ENCODE measurements at places on chromosomes 2 and 18. TPM values are rescaled to one million over a fixed set of nuclear protein-coding genes. Genes with fewer than 3 reads are reported as not detected.

The TBR1 gene
- 0.02 TPM for total RNA-seq

The LYG2 gene
- not detected for total RNA-seq

The B3GNT7 gene
- 23.7 TPM for total RNA-seq

The MBD2 gene
- 146 TPM for total RNA-seq

The CNRIP1 gene
- total RNA-seq, result not detected

The DAPL1 gene
- total RNA-seq, result not detected

The EVX2 gene
- not detected for total RNA-seq

The SCYGR4 gene
- total RNA-seq, result not detected

The EFR3B gene
- total RNA-seq, result 0.07 TPM

The MLPH gene
- total RNA-seq, result not detected

The POMC gene
- total RNA-seq, result 3.2 TPM

The SNED1 gene
- total RNA-seq, result 44.7 TPM

The RNF125 gene
- 3.1 TPM for total RNA-seq

The INHBB gene
- not detected for total RNA-seq

The GATA6 gene
- total RNA-seq, result not detected

GRCh38 chr2:220660277-220661145, 911.6 kb downstream of the EPHA4 start:
- DNase-seq, result no peak

- no peak for DNase-seq
Observed at GRCh38 chr2:156064540-156064939, 268.0 kb downstream of the NR4A2 start.

DNA sequence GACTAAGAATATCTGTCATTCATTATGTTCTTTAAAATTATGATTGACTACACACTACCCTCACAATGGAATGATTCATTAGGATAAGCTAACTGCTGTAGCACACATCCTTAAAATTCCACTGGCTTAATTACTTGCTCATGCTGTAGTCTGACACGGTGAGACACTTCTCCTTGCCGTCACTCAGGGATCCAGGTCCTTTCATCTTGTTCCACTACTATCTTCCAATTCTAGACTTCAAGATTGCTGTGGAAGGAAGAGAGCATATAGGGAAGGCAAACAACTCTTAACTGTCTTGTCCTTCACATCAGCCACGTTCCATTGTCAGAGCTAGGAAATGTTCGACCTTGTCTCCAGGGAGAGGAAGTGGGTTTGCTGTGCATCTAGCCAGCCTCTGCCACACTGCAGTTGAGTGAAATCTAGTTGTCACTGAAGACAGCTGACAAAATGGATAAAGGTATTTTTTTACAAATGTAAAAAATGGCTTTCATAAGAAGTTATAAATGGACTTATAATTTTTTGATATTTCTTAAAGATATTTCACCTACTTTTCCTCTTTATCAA, 30.1 kb downstream of the GREB1L start:
- DNase-seq, result no peak

GRCh38 chr2:2621855-2622254, 290.8 kb upstream of the MYT1L start:
- DNase-seq, result no peak

DNA sequence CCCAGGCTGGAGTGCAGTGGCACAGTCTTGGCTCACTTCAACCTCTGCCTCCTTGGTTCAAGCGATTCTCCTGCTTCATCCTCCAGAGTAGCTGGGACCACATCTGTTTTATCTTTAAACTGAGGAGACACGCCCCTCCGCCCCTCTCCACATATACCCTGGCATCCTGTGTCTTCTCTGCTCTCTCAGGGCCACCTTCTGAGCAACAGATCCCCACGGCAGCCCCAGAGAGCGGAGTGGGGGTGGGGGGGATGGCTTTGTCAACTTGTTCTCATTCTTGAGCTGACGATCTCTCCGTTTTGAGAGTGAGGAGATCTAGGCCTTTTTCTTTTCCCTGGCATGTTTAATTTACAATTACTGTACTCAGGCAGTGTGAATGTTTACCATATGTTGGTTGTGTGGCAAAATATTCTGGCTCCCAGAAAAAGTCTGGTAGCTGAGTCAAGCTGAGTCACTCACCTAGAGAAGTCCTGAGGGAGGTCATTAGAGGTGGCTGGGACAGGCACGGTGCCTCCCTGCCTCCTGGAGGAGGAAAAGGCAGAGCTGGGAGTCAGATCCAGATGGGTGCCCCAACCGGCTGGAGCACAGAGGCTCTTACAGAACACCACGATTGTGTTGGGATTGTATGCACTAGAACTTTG, 19.5 kb upstream of the ID2 start:
- no peak for DNase-seq

DNA sequence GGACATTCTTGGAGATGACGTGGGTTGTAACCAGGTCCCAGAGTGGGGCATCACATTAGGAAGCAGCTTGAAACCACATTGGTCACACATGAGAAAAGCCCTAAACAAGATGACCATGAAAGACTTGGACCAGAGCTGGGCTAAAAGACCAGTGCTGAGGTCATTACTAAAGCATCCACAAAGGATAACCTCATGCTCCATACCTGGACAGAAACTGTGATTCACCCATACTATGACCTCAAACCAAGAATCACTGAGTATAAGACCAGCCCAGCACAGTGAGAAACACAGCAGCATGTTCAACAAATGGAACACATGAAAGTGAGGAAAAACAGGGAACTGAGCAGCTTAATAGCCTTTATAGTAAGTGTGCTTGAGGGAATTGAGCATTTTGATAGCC, 635.5 kb upstream of the NETO1 start:
- DNase-seq, result no peak

- DNase-seq, result no peak
Observed at GRCh38 chr2:47666332-47666731, 116.6 kb upstream of the MSH6 start.

DNA sequence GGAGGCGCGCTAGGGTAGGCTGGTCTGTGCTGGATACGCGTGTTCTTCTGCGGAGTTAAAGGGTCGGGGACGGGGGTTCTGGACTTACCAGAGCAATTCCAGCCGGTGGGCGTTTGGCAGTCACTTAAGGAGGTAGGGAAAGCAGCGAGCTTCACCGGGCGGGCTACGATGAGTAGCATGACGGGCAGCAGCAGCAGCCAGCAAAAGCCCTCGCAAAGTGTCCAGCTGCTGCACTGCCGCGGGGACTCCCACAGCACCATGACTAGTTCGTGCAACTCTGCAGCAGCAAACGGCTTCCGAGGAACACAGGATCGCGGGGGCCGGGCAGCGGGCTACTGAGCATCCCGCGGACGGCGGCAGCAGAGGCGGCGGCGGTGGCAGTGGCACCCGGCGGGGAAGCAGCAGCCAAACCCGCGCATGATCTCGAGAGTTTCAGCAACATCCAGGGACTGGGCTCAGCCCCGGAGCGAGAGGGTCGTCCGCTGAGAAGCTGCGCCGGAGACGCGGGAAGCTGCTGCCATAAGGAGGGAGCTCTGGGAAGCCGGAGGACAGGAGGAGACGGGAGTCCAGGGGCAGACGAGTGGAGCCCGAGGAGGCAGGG, 368 bp downstream of the TMEFF2 start:
- DNase-seq, result peak; percentile 18

DNA sequence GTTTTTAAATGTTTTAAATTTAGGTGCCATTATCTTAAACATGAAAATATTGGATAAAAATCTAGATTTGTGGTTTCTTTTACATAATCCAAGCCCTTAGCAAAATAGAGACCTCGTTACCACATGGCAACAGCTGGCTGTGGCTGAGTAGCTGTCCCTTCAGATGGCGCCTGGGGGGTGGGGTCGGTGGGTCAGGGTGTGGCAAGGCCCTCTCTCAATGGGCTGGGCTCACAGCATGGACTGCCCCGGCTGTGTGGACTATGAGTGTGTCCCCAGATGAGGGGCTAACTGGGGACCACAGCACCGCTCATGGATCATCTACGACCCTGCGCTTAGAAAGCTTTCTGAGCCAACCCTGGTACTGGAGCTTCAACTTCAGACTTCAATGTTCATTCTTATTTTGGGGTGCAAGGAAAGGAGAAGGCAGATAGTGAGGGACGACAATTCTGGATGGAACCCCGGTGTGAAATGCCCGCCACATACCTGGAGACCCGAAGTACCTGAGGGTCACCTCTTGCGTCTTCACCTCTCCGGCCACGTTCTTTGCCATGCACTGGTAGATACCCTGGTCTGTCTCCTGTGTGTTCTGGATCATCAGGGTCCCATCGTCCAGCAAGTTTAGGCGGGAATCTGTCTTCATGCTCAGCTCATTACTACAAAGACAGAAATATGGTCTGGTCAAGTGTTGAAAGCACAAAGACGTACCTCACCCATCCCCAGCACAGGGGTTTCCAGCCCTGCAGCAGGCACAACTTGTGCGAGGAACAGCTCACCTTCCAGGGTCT, 71.0 kb downstream of the PXDN start:
- DNase-seq, result no peak

GRCh38 chr18:34710934-34711333, 836 bp downstream of the DTNA start:
- no peak for DNase-seq

GRCh38 chr18:73119574-73119973, 251.8 kb upstream of the NETO1 start:
- no peak for DNase-seq

- DNase-seq, result no peak
Observed at GRCh38 chr18:30432349-30432748, 610.2 kb downstream of the DSC3 start.

DNA sequence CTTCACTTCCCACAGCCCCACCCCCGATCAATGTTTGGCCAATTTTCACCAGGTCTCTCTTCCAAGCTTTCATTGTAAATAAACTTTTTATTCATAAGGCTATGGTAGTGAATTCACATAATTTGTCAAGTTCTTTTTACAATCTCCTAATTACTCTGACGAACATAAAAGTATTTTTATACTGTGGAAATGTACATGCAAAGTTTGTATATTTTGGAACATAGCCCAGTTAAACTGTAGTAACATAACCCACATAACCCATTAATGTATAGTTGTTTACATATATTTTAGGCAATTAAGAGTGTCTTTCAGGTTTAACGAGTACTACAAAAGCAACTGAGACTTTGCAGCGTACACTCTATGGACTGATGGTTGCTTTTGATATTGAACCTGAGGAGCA, 228.3 kb upstream of the ERBB4 start:
- no peak for DNase-seq

GRCh38 chr2:58407487-58407886, 166.4 kb upstream of the FANCL start:
- DNase-seq, result no peak

DNA sequence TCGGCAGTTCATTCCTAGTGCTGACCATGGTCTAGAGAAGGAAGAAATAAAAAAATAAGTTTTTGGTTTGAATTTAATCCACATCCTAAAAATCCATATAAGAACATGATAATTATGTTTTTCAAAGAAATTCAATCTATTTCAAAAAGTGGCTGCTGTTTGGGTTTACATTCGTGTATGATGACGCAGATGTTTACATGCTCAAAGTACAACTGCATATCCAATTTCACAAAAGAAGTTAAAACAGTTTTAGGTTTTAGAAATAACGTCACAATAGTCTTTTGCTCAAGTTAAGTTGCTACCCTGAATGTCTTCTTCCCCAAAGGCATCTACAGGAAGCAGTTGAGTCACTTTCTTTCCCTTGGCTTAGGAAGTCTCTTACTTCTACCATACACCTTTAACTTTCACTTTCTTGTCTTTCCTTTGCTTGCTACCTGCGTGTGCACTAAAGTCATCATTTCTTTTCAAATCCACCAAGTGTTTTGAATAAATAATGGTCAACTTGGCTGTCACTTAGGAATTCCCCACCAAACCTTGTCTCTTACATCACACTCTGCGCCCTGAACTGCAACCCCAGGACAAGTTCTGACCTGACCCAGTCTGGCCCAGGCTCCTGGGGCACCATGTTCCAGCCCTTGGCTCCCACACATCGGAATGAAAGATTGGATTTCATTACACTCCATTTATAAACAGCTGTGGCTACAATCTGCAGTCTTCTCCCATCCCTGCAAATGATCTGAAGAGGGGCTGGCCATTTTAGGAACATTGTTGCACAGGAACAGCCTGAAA, 28.4 kb downstream of the FAM237A start:
- DNase-seq, result no peak

GRCh38 chr2:196809260-196809659, at the start of gene C2orf66:
Gene C2orf66 (minus strand): TSS chr2:196809355. CDS start chr2:196809336, 19 bp downstream.
- DNase-seq, result no peak

- DNase-seq, result no peak
Observed at GRCh38 chr2:210370562-210370961, 55.6 kb upstream of the MYL1 start.

DNA sequence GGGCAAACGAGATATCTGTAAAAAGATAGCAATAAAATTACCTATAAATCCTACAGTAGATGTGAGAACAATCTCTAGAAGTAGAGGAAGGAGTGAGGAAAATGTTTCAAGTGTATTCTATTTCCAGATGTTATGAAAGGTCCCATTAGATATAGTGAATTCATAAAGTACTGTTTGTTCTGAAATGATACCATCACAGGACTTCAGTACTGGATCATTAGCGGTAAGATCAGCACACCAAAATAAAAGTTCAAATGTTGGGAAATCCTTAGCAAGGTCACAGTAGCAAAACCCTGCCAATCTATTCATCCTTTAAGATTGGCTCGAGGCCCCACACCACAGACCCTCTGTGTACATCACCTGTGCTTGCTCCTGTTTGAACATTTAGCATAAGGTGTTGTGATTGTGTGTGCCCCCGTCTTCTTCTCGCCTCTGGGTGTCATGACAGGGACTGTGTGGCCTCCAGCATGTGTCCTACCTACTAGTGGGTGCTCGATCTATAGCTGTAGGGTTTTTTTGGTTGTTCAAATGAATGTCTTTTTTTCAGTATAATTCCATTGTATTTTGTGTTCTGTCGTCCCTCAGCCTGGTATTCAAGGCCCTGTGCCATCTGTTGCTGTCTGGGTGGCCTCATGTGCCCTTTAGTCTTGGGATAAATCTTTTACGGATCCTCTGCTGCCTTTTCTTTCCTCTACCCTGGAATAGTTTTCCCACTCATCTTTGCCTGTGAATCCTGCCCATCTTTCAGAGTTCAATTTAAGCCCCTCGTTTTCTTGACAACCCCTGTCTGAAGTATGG, 9.1 kb downstream of the MFSD6 start:
- no peak for DNase-seq

GRCh38 chr18:77066101-77066500, 66.5 kb downstream of the MBP start:
- no peak for DNase-seq

DNA sequence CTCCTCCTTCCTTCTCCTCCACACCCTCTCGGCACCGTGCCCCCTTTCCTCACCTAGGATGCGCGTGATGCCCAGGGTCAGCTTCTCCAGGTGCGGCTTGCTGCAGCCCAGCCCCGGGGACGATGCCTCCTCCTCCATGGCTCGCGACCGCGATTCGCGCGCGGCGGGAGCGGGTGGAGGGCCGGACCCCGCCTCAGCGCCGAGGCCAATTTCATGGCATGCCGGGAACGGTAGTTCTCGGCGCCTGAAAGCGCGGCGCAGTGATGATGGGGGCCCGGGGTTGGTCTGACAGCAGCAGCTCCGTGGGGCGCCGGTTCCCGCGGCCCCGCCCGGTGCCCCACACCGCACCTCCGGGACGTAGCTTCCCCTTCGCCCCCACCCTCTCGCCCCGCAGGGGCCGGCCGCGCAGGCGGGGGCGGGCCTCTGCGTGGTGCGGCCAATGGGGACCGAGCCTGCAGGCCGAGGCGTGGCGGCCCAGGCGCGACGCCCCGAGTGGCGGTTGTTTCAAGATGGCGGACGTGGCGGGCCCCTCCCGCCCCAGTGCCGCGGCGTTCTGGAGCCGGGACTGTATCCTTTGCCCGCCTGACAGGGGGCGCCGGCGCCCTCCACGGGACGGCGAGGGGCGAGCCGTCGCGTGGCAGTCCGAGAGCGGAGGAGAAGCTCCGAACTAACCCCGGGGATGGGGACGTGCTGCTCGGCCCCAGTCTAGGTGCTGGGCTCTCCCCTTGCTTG, at the start of the genes KIAA1328 and TPGS2:
Gene KIAA1328 (plus strand): TSS at position 498 of the 732 bp plus-strand sequence. CDS start 12 bp downstream, at position 510.
Gene TPGS2 (minus strand): TSS at position 373 of the 732 bp plus-strand sequence. CDS start 235 bp downstream, at position 138.
- DNase-seq, result peak; percentile 88
